NCI-H510A (cell line): ENCODE measurements at places on chromosomes 7 and 10.

- DNase-seq: no peak
Observed at GRCh38 chr7:19112274-19113001, 5.0 kb downstream of the TWIST1 start.

- no peak for DNase-seq
Observed at GRCh38 chr7:64098-64915, 128.1 kb upstream of the FAM20C start.

DNA sequence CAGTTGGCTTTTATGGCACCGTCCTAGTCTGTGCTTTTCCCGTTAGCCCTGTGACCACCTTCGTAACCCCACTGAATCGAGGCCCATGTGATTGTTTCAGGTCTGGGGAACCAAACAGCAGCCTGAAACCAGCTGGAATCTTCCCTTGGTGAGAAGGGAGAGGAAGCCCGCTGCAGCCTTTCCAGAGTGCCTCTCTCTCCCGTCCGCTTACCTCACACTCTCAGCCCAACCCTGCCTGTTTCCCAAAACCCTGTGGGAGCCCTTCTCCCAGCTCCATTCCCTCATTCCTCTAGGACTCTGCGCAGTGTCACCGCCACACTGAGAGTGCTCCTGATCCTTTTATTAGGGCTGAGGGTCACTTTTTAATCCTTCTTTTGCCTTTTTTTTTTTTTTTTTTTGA is 139.6 kb downstream of the WDR37 start:
- no peak for DNase-seq

GRCh38 chr10:86673827-86674581 is 5.7 kb downstream of the LDB3 start:
- DNase-seq: peak; percentile 40

- no peak for DNase-seq
Observed at GRCh38 chr10:88693392-88694020, 12.5 kb upstream of the LIPK start.
